HS-27A (cell line): ENCODE measurements at places on chromosomes 7 and 10.

DNA sequence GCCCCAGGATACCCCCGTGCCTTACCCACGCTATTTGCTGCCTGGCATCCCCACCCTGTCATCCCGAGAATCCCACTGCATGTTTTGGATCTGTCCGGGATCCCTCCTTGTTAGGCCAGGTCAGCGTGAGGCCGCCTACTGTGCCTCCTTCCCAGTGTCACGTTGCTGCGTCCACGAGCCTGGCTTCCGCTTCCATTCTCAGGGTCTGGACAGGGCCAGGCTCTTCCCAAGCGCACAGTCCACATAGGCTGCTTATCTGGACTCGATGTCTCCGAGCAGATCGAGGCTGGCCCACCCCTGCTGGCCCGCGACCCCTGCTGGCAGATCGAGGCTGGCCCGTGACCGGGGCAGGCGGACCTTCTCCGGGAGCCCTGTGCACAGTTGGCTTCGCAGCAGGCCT is 27.1 kb downstream of the FOXK1 start:
- no peak for DNase-seq

- no peak for DNase-seq
Observed at GRCh38 chr10:44960088-44960460, 472 bp downstream of the RASSF4 start.

- DNase-seq = no peak
Observed at GRCh38 chr7:152521420-152522337, 85.9 kb upstream of the KMT2C start.

DNA sequence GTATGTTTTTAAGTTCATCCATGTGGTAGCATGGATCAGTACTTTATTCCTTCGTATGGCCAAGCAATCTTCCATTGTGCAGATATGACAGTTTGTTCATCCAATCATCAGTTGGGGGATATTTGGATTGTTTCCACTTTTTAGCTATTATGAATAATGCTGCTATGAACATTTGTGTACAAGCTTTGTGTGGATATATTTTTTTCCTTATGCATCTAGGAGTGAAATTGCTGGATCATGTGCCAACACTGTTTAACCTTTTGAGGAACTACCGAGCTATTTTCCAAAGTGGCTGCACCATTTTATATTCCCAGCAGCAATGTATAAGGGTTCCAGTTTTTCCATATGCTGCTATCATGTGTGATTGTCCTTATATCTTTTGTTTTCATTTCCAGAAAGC is 140.1 kb downstream of the HIBADH start:
- DNase-seq = no peak

DNA sequence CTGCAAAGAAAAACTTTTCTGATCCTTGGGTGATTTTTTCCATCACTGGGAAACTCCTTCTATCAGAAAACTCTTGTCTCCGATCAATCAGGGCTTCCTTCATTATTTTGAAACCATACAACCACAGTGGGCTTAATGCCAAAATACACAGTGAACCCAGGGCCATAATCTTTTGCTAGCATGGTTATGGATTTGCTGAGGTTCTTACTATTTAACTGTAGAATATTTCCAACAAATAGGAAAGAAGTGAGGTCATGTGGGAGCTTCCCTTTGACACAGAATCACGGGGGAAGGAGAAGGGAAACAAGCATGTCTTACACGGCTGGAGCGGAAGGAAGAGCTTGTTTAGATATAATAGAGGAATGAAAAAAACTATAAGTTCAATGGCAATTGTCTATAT is 1241.7 kb downstream of the REEP3 start:
- DNase-seq = no peak

DNA sequence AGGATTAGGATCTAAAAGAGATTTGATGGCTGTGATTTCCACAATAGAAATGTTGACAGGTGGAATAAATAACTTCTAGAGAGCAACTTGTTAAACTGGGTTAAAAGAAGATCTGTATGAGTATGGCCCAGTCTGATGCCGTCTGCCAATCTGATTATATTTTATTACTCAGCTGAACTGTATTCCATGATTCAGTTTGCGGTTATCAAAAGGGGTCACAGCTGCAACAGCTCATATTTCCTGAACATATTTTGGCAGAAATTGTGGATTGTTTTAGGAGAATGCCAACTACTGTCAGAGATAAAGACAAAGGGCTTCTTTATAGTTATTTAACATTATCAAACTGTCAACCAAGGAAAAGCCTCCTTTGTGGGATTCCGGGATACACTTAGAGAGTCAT is 244.8 kb upstream of the MINDY3 start:
- no peak for DNase-seq

DNA sequence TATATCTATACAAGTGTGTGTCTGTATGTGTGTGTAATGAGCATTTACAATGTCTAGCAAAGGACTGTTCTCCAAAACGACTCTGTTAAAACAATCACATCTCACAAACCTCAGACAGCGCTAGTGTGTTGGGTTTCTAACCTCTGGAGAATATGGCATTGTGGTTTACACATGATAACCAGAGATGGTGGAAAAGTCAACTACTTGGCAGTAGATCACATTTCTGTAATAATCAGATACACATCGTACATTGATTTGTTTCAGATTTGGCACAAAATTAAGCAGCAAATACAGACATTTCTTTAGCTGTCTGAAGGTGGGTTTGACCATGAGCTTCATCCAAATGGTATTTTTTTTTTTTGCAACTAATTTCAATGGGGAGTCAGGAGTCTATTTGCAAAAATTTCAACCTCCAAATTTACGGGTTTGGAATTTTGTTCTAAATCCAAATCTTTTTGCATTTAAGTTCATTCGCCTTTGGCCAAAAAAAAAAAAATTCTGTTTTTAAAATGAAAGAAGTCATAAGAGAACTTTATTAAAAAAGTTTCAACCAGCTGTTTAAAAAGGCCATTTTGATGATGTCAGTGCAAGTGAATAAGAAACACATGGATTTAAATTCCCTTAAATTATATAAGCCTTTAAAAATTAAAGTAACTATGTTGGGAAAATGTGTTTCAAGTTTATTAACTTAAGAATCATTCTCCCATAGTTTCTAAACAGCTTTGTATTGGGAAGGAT is 127.8 kb downstream of the TMEM26 start:
- no peak for DNase-seq

DNA sequence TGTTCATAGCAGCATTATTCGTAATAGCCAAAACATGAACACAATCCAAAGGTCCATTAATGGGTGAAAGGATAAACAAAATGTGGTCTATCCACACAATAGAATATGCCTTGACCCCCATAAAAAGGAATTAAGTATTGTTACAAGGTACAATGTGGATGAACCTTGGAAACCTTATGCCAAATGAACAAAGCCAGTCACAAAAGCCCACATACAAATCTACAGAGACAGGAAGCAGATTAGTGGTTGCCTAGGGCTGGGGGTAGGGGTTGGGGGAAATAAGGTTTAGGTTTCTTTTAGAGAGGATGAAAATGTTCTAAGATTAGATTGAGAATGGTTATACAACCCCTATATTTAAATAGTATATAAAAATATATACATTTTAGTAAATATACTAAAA is 34.8 kb downstream of the PIP4K2A start:
- DNase-seq = no peak

- no peak for DNase-seq
Observed at GRCh38 chr10:92742331-92743228, 52.8 kb downstream of the HHEX start.

DNA sequence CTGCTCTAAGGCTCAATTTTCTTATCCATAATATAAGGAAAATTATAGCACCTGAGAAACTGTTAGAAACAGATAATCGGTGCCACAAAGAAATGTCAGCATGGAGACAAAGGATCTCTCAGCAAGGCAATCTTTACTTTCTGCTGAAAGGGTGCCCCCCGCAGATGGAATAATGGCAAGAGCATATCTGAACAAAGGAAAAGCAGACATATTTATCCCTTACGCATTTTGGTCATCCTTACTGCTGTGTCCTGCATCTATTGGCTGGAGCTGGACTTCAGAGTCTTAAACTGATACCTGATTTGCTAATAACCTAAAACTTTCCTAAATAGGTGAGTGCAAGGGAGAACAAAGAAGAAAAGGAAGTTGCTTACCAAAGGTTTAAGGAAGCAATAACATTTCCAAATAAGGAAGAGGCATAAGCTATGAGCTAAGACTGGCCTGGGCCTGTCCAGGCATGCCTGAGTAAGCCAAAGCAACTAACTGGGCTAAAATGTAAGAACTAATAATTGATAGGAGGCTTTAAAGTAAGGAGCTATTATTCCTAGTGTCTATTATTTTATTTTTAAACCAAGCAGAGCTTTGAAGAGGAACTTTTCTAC is 39.6 kb upstream of the ELMO1 start:
- no peak for DNase-seq

DNA sequence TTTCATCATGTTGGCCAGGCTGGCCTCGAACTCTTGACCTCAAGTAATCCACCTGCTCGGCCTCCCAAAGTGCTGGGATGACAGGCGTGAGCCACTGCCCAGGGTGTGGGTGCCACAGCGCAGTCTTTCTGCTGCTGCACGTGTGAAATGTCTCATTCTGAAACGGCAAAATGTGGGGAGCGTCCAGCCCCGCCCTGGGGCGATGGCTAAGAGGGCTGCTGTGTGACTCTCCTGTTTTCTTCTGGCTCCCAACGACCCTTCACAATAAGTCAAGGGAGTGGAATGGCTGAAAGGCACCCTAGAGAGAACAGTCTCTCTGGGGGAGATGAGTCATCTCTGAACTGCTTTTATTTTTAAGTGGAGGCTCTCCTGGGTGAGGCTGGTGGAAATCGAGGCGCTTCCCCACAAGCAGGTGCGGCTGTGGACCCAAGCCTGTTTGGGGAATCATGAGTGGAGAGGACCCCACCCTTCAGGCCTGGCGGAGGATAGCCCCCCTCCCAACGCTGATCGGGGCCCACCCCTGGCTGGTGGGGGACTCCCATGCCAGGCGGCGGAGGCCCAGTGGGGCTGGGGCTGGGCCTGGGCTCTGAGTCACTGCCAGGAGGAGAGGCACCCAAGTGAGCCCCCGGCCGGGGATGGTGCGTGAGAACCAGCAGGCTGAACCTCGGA is 18.0 kb downstream of the ADAP1 start:
- no peak for DNase-seq

DNA sequence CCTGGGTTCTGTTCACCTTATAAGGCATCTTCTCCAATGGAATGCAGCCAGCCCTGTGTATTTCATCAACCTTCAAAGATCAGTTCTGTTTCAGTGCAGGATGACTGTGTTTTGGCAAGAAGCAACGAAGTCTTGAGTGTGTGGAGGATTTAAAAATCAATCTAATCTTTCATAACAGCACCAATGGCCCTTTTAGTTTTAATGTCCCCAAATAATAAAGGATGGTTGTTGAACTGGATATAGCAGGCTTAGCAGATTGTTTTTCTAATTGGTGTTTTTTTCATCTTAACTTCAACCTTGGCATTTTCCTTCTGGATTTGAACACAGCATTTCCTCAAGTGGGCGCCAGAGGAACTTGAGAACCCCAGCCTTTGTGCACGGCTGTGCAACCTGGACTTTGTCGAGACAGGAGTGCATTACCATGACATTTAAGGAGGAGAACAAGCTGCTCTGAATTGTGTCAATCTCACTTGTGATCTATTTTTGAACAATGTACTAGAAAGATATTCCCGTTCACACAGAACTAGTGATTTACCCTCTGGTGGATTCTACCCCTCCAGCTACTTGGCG is 313.3 kb upstream of the AKR1E2 start:
- DNase-seq = no peak

- no peak for DNase-seq
Observed at GRCh38 chr7:10239695-10240345, 733.9 kb upstream of the PHF14 start.

GRCh38 chr10:44769450-44769849 is 141.7 kb upstream of the TMEM72 start:
- DNase-seq = no peak

- DNase-seq = no peak
Observed at GRCh38 chr10:60733826-60734225, 44.5 kb upstream of the CDK1 start.

GRCh38 chr7:82441669-82442478 is 1.7 kb downstream of the CACNA2D1 start:
- no peak for DNase-seq

DNA sequence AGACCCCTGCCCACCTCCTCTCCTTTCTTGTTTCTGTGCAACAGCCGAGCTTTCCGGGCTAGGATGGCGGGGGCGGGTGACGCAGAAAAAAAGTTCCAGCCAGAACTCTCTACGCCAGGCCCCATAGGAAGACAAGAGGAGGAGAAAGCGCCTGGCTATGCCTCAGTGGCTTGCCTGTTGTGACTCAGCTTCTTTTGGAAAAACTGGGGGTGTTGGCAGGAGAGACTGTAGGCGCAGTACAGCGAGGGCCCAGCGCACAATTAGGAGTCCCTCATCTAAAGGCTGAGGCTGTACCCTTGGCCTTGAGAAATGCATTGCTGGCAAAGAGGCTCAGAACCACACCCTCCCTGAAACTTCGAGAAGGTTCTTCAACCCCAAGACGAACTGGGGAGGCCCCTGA is 28.0 kb upstream of the KPNA7 start:
- DNase-seq = no peak

GRCh38 chr10:9198611-9199010 is 1144.1 kb downstream of the GATA3 start:
- DNase-seq = no peak

GRCh38 chr10:8130973-8131911 is 76.8 kb downstream of the GATA3 start:
- DNase-seq = peak; percentile 52

- DNase-seq = peak; percentile 7
Observed at GRCh38 chr10:89793649-89794254, 92.4 kb downstream of the KIF20B start.

DNA sequence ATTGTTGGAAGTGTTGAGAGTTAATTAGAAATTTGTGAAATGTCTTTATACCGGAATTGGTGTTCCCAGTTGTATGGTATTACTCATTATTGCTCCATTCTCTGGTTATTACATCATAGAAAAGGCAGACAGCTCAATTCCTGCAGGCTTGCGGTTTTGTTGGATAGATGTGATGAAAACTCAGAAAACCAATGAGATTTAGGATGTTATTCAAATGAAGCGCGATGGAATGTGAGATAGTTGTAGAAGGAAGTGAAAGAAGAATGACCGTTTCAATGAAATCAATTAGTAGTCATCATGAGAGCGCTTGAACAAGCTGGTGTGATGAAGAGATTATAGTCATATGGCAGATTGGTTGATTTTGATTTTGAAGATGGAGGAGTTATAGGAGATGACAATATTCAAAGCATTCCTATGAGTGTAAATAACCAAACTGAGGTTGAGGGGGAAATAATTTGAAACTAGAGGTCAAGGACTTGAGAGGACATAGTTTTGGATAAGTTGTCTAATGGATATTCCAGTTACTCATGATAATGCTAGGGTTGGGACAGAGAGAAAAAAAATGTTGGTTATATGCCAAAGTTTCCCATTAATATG is 991.5 kb downstream of the NRG3 start:
- DNase-seq = no peak

DNA sequence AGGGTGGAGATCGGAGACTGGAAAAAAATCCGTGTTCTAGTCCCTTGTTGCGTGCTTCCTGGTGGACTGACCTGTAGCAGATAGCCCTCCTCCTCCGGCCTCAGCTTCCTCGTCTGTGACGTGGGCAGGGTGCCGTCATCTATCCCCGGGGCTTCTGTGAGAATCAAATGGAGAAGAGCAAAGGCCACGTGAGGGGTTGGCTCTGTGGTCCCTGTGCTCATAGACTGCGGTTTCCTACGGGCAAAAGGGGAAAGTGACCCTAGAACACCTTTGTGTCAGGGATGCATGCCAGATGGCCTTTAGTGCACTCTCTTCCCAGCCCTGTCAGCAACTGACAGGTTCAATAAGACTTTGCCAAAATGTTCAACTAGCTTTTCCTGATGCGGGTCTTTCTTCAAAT is 33.7 kb downstream of the GRK5 start:
- no peak for DNase-seq

GRCh38 chr10:43707770-43708169 is 59.1 kb upstream of the ZNF32 start:
- no peak for DNase-seq

GRCh38 chr10:29980084-29980483 is 79.3 kb downstream of the JCAD start:
- no peak for DNase-seq
